ENCODE measurements at places on chromosomes 7 and 10.

DNA sequence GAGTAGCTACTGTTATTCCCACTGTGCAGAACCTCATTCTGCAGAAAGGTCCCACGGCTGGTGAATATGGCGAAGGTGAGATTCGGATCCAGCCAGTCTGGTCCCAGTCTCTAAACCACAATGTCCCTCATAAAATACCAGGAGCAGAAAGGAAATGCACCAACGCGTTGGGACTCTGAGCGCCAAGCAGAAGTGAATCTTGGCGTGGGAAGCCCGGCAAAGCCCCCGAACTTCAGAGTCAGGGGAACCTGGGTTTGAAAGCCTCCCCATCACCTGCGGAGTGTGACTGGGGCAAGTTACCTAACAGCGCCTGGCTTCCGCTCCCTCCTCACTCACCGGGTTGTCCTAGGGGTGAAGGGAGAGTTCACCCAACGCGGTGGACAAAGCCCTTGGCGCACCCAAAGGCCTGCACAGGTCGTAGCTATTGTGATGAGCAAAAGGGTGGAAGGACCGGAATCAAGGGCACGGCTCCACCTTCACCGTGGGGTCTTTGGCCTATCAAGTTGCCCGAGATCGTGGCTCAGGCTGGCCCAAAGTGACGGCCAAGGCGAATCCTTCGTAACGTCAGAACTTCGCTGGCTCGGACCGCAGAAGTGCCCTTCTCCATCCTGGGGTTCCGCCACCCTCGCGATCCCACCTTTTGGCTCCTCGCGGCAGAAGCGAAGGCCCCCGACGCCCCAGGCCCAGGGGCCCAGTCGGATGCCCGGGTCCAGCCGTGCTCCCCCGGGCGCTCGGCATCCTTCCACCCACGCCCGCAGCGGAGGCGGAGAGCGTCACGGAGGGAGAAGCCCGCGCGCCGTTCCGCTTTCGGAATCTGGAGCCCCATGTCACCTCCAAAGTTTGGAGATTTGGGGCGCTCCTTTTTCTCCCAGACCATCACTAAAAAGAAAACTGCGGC, 811 bp downstream of the RGS10 start:
- peak; percentile 42 for DNase-seq

GRCh38 chr10:80734589-80734988, 196.9 kb downstream of the SH2D4B start:
- DNase-seq: no peak

DNA sequence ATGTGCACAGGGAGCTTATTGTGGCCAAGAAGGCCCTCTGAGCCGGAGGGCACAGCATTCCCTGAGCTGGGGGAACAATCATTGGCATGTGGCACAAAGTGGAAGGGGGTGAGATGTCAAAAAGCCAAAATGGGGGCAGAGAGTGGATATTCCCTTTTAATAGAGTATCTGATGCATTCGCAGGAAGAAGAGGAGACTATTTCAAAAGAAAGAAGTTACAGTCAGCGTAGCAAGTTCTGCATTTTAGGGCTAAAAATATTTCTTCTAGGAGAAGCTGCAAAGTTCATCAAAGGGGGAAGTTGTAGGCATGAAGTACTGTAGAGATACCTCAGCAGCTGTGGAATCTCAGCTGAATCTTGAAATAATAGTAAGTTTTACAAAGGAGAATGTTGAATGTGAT, 136.0 kb upstream of the WDR11 start:
- DNase-seq: no peak

DNA sequence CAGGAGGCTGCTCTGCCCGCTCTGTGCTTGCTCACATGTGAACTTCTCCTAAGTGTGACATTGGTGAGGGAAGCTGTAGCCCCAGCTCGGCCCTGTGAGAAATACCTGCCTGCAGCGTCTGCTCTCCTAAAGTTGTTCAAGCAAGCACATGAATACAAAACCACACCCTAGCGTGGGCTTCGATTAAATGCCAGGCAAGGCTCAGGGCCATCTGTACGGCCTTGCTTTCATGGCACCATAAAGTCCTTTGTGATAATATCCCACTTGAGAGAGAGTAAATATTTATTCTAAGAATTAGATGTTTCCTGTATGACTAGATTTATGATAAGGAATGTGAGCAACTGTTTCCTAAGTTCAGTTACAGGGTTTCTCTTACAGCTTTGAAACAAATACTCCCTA, 262.8 kb upstream of the KLF14 start:
- no peak for DNase-seq

- no peak for DNase-seq
Observed at GRCh38 chr10:116848032-116848943, 1.0 kb upstream of the ENO4 start.

DNA sequence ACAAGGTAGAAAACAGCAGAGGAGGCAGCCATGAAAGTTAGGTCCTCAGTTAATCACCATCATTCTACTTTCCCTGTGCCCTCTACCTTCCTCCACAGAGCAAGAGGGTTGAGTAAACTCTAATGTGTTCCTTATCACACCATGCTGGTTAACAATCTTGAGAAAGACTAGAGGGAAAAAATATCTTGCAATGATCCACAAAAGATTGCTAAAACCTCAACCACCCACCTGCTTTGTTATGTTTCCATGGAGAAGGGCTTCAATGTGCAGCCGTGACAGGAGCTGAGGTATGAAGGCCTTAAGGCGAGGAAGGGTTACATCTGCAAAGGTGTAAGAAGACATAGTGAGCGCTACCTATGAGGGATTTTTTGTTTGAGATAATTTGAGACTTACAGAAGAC, 103.9 kb downstream of the IDE start:
- DNase-seq: no peak

- no peak for DNase-seq
Observed at GRCh38 chr7:4738711-4739527, 36.5 kb upstream of the AP5Z1 start.

DNA sequence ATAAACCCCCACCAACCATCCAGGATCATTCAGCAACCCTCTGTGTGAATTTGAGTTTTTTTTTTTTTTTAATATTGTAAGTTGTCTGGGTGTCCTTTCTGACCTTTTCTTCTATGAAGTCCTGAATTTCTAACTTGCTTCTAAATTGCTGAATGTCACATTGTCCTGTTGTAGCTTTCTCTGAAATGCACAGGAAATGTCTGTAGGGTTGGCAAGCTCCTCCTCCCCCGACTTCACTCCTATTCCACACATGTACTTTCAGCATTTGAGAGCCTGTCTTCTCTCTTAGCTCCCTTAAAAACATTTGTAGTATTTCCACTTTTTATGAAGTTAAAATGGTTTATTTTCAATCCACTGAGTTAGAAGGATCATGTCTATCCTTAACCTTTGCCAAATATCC, 3.3 kb upstream of the CNNM2 start:
- no peak for DNase-seq

DNA sequence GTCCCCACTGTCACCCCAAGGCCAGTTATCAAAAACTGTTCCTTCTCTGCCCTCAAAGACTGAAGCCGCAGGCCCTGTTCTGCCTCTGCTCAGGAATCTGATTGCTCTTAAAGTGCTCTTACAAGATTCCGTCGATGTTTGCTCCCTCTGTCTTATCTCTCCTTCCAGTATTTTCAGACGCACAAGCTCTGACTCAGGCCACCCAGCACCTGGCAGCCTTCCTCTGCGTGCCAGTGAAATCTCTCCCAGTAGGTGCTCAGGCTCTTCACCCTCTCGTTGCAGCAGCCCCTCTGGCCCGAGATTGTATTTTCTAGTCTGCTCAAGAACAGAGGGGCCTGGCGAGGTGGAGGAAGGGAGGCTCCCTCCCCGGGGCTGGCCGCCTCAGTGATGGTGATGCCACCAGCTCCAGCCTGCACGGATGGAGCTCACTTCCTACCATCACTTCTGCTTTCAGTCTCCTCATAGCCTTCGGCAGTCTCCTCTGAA, 276.2 kb downstream of the USP6NL start:
- DNase-seq: peak; percentile 12

- DNase-seq: no peak
Observed at GRCh38 chr7:6320791-6321190, 48.4 kb upstream of the CYTH3 start.

GRCh38 chr7:24703296-24703695, 54.0 kb downstream of the GSDME start:
- no peak for DNase-seq

GRCh38 chr10:102312683-102313082, 67.4 kb downstream of the GBF1 start:
- DNase-seq: no peak

DNA sequence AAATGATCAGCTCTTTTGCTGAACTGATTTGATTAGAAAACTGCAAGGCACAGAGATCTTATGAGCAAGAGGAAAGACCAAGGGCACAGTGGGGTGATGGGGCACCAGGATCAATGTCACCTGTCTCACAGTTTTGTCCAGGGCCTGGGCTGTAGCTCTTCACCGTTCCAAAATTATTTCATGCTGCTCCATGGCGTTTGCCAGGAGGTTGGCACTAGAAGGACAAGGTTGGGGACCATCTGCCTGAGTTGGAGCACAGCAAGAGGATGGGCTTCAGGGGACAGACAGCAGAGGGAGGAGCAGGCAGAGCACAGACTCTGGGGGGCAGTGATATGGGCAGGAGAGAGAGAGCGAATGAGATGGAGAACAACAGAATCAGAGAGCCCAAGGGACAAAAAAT, 17.5 kb upstream of the FRA10AC1 start:
- DNase-seq: no peak

GRCh38 chr7:26398756-26399509, 107.3 kb downstream of the SNX10 start:
- no peak for DNase-seq

DNA sequence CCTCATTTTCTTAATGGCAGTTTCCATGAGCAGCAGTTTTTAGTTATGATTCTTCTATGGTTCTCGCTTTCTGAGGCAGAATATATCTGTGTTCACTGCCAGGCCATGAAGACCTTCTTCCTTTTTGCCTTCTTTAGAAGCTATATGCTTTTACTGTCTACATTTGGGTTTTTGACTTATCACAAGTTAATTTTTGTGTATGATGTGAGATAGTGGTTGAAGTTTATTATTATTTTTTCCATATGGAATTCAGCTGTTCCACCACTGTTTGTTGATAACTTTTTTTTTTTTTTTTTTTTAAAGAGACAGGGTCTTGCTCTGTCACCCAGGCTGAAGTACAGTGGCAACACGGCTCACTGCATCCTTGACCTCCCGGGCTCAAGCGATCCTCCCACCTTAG, 44.5 kb downstream of the INPP5A start:
- no peak for DNase-seq

DNA sequence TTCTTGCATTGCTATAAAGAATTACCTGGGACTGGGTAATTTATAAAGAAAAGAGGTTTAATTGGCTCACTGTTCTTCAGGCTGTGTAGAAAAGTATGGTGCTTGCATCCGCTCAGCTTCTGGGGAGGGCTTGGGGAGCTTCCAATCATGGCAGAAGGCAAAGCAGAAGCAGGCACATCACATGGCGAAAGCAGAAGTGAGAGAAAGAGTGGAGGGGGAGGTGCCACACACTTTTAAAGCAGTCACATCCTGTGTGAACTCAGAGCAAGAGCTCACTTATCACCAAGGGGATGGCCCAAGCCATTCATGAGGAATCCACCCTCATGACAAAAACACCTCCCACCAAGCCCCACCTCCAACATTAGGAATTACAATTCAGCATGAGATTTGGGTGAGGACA, 303.5 kb downstream of the OTUD1 start:
- DNase-seq: no peak

DNA sequence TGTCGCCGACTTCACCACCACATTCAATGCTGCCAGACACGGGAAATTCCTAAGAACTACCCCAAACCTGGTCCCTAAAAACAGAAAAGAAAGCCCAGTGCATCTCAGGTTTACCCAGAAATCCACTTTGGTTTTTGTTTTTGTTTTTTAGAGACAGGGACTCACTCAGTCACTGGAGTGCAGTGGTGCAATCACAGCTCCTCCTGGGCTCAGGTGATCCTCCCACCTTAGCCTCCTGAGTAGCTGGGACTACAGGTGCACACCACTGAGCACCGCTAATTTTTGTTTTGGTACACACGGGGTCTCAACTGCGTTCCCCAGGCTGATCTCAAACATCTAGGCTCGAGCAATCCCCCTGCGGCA, 22.8 kb downstream of the MAD1L1 start:
- DNase-seq: no peak

DNA sequence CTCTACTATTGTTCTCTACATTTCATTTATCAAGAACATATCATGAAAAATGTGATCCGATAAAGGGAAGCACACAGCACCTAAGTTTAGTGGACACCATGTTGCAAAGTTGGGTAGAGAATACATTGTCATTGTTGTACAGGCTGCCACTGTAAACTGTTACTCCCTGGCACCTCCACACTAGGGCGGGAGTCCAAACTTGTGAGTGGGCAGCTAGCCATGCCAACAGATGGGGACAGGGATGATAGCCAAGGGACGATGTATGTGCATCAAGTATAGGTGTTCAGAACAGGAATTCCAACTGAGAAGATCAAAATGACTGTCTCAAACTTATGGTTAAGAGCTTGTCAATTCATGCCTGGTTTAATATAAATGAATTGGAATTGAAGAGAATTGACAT, 31.1 kb upstream of the COMMD3 start:
- DNase-seq: no peak

GRCh38 chr7:15581352-15581951, 19.6 kb upstream of the AGMO start:
- no peak for DNase-seq

- no peak for DNase-seq
Observed at GRCh38 chr10:17122052-17122451, 7.6 kb downstream of the CUBN start.

- no peak for DNase-seq
Observed at GRCh38 chr7:70018700-70019099, 420.4 kb downstream of the AUTS2 start.

DNA sequence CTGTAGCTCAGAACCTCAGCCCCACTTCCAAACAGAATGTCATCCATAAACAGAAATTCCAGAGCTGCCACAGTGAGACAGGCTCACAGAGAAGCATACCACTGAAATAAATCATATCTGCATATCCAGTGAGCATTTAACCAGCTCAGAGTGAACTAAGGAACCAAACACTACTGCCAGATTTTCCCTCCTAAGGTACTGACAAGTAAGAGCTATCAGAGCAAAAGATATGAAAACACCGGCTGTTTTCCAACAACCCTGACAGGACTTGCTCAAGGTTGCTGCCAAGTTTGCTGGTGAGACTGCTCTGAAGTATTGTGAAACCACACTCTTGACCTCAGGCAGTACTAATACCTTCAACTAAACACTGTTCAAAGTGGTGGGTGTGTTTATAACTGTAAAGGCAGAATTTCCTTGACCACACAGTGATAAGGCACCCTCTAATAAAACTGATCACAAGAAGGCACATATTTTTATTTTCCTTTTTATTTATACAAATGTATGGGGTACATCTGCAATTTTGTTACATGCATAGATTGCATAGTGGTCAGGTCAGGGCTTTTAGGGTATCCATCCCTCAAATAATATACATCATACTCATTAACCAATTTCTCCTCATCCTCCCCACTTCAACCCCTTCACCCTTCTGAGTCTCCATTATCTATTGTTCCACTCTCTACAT, 18.3 kb downstream of the SGMS1 start:
- DNase-seq: peak; percentile 52

GRCh38 chr7:151810441-151811232, 66.3 kb downstream of the PRKAG2 start:
- DNase-seq: no peak

GRCh38 chr7:66070222-66070621, 5.4 kb upstream of the ASL start:
- DNase-seq: no peak

Measured in hematopoietic multipotent progenitor cell treated with erythropoietin and hydrocortisone succinate and interleukin-3 and kit ligand, for 15 days (in vitro differentiated cells).